ENCODE measurements at places on chromosomes 7 and 10.

DNA sequence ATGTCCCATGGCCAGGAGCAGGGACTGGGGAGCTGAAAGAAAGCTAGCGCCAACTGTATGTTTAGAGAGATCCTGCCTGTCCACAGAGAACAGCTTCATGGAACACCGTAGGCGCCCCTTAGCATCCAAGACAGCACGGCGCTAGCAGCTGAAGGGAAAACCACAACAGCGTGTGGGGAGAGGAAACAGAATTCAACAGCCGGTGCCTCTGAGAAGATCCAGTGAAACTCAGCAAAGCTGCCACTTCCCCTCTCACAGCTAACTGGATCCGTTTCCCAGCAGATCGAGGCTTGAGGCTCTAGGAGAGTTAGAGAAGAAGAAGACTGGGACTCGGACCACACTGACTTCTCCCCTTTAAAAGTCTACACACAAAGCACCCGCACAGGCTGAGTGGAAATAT, 145.0 kb downstream of the MAD1L1 start:
- peaks cover 34% of the 10 kb centered on the region for H3K4me1 ChIP-seq
- no peak overlapping the region for H3K4me3 ChIP-seq
- DNase-seq, result peak; percentile 86
- H3K27me3 ChIP-seq, result no peaks in the 10 kb centered on the region
- H3K27ac ChIP-seq, result no peak overlapping the region

GRCh38 chr10:98134117-98134430, 383 bp upstream of the R3HCC1L start:
- H3K27ac ChIP-seq, result peak overlapping the region; percentile 95
- DNase-seq, result no peak
- H3K27me3 ChIP-seq, result no peaks in the 10 kb centered on the region
- peak overlapping the region; percentile 92 for H3K4me3 ChIP-seq
- peaks cover 3% of the 10 kb centered on the region for H3K36me3 ChIP-seq
- peaks cover 4% of the 10 kb centered on the region for H3K4me1 ChIP-seq

DNA sequence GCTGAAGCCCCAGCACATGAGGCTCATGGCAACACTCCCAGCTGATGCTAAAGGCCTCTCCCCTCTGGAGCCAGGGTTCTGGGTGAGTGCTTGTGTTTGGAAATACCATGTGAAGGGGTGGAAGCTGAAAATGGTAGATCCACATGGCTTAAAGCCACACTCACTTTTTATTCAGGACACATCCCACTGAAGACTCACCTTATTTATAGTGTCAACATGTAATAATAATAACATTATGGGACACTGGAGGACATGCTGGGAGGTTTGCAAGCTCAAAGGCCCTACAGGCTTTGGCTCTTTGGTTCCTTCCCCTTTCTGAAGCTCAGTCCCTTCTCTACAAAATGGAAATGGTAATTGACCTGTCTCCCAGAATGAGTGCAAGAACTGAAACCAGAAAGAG, 318.0 kb downstream of the GRID1 start:
- no peak overlapping the region for H3K4me3 ChIP-seq
- no peak overlapping the region for H3K27ac ChIP-seq
- H3K4me1 ChIP-seq, result no peaks in the 10 kb centered on the region
- no peaks in the 10 kb centered on the region for H3K27me3 ChIP-seq

GRCh38 chr10:79446758-79447084, 1.3 kb upstream of the ZCCHC24 start:
- H3K27me3 ChIP-seq, result no peaks in the 10 kb centered on the region
- H3K36me3 ChIP-seq, result no peaks in the 10 kb centered on the region
- H3K27ac ChIP-seq, result no peak overlapping the region
- H3K4me3 ChIP-seq, result no peak overlapping the region
- DNase-seq, result no peak

DNA sequence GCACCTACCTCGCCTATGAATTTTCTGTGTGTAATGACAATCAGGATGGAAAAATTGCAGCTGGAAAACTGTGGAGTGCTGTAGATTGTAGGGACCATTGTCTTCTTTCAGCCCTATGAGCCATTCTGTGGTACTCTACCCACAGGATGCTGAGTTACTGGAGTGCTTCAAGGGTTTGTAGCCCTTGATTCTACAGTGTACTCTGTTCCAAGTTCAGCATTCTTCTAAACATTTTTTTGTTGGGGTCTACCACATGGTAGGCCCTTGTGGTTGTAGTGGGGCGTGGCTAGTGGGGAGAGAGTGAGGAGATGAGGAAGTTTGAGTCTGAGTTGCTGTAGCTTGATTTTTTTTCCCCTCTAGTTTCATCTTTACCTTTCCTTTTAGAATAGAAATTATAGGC, 33.5 kb downstream of the REEP3 start:
- peak; percentile 93 for DNase-seq
- no peak overlapping the region for H3K4me3 ChIP-seq
- peaks cover 20% of the 10 kb centered on the region for H3K4me1 ChIP-seq
- H3K36me3 ChIP-seq, result no peaks in the 10 kb centered on the region

DNA sequence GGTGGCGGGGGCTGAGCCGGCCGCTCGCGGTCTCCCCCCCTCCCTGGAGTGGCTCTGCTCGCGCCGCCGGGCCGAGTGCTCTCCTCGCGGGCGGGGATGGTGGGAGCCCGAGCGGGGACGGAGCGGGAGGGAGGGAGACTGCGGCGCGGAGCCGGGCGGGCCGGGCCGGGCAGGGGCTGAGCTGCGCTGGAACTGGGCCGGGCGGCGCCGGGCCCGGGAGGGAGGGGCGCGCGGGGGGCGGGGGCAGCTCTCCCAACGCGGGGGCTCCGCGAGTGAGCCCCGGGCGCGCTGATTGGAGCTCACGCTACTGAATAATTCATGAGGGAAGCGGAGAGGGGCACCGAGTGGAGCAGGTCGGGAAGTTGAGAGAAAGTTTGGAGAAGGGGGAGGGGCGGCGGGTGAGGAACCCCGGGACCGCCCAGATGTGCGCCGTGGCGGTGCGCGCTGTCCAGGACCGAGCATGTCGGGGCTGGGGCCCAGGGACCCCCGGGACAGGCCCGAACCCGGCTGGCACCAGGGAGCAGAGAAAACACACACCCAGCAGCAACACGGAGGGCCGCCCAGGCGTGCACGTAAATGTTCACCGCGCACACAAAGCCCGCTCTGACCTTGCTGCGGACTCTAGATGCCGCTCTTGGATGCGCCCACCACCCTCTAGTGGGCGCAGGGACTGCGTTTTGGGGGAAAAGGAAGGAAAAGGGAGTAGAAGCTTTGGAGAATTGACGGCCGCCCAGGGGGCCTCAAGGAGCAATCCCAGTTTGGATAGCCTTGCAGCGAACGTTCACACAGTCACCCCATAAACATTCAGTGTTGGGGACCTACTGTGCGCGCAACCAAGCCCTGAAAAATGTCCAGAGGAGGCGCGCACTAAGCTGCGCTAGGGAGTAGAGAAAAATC, at the start of gene EPHB4:
EPHB4 (minus strand) TSS at position 194 of the 897 bp plus-strand sequence. CDS start 493 bp downstream, outside the sequence.
- peaks cover 3% of the 10 kb centered on the region for H3K36me3 ChIP-seq
- H3K27ac ChIP-seq, result peak within 1 kb of the TSS; percentile 49
- H3K4me3 ChIP-seq, result peak within 1 kb of the TSS; percentile 66
- H3K4me1 ChIP-seq, result no peaks in the 10 kb centered on the region
- H3K27me3 ChIP-seq, result no peaks in the 10 kb centered on the region
- peak; percentile 70 for DNase-seq

GRCh38 chr7:157468221-157469111, 131.7 kb downstream of the DNAJB6 start:
- H3K4me1 ChIP-seq, result no peaks in the 10 kb centered on the region
- H3K27me3 ChIP-seq, result peaks cover 46% of the 10 kb centered on the region
- DNase-seq, result no peak
- H3K36me3 ChIP-seq, result no peaks in the 10 kb centered on the region
- H3K4me3 ChIP-seq, result no peak overlapping the region
